ENCODE measurements at places on chromosomes 13 and 19.

DNA sequence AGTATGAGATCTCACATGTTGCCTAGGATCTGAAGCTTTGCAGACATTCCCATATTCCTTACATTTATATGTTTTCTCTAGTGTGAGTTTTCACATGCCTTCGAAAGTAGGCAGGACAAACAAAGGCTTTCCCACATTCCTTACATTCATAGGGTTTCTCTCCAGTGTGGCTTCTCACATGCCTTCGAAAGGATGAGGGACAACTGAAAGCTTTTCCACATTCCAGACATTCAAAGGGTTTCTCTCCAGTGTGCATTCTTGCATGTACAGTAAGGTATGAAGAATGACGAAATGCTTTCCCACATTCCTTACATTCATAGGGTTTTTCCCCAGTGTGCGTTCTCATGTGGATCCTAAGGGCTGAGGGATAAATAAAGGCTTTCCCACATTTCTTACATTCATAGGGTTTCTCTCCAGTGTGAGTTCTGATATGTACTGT, 14.2 kb downstream of the ZNF699 start:
- no peak for DNase-seq

DNA sequence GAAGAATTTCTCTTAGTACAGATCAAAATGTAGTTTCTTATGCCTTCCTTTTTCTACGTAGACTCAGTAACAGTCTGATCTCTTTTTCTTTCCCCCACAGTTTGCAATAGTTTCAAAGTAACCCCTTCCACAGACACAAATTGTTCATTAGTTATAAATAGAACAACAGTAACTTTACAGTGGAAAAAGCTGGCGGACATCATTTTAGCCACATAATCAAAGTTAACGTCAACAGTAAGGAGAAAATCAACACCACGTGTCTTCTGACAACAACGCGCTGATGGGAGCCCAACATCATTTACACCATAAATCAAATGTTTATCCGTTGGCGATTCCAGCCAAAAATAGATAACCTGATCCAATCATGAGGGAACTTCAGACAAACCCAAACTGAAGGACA, 76.8 kb downstream of the ANKRD10 start:
- no peak for DNase-seq

DNA sequence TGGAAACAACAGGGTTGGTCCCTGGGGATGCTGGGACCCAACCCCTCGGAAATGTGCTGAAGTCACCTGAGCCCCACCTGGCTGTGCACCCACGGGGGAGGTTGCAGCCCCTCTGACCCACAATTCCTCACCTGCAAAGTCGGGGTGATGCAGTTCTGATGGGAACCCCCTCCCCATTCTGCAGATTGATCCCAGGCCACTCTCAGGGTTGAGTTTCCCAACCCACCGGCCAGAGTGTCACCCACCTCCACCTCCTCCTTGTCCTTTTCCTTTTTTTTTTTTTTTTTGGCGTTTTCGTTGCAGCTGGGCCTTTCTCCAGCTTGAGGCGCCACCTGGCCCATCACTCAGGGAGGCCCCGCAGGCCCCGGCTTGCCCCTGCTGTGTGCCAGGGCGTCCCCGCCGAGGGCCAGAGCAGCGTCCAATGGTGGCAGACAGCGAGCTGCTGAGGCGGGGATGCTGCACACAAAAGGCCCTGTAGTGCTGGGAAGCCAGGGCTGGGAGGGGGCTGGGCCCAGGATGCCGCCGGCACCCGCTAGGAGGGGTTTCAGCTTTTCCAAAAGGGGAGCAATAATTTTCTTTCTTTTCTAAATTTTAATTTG, 4.6 kb downstream of the PIK3R2 start:
- DNase-seq = no peak

GRCh38 chr19:38875656-38876395, 2.2 kb downstream of the RINL start:
- no peak for DNase-seq

DNA sequence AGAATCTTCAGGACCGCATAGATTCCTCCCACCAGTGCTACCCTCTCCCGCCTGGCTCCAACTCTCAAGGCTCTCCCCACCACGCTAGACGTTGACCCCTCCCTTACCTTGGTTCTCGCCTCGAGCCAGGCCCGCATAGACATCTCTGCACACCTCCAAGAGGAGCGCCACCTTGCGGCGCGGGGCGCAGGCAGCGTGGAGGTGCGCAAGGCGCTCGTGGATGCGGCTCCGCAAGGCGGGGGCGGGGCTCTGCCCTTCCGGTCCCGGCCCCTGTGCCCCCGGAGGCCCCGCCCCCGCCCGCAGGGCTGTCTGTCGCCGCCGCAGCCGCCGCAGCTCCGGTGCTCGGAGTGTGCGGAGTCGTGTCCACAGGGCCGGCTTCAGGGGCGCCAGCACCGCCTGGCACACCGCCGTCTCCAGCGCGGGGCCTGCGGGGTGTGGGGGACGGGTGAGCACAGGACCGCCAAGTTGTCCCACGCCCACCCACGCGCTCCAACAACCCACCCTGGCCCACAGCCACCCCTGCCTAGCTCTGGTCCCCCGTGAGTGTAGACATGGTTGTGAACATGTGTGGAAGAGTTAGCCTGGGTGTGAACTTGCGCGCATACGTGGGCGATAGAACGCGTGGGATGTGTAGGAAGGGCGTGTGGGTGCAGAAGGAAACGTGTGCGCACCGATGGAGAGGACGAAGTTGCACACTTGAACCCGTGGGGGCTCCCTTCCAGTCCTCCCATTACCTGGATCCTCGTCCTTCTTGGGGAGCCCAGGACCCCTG, 8.1 kb downstream of the RINL start:
- no peak for DNase-seq

DNA sequence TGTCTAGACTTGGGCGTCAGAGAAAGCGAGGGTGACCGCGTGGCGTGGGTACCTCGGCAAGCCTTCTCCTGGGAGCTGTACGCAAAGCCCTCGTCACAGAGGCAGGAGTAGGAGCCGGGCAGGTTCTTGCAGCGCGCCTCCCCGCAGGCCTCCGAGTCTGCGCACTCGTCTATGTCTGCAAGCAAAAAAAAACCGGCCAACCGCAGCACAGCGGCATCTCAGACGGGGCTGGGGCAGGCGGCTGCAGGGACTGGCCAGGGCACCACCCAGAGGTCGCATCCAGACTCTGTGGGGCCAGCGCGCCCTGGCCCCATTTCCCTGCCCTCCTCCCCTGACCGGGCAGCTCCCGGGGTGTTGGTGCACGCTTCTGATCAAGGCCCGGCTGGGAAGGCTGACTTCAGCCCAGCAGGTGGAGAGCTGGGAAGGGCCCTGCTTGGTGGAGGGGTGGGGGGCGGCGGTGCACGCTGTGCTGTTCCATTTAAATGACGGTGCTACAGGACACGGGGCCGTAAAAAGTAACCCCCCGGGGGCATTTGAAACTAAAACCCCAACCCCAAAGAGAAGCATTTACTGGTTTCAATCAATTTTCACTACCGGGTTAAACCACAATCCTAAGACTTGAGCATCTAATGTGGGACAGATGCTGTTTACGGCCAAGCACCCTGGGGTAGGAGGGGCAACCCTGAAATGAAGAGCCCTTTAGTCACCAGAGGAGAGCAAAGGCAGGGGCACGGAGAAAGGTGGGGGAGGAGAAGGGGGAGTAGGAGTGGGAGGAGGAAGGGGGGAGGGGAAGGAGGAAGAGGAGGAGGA, 28.2 kb downstream of the GAS6 start:
- DNase-seq = no peak

- no peak for DNase-seq
These were observed at the start of gene FARSA for GRCh38 chr19:12933287-12934072. FARSA (minus strand) TSS chr19:12933711; CDS start chr19:12933696, 15 bp downstream.

GRCh38 chr13:75985132-75985531, 349.0 kb downstream of the LMO7 start:
- DNase-seq = no peak

GRCh38 chr19:670609-671075, 5.5 kb upstream of the FSTL3 start:
- no peak for DNase-seq

DNA sequence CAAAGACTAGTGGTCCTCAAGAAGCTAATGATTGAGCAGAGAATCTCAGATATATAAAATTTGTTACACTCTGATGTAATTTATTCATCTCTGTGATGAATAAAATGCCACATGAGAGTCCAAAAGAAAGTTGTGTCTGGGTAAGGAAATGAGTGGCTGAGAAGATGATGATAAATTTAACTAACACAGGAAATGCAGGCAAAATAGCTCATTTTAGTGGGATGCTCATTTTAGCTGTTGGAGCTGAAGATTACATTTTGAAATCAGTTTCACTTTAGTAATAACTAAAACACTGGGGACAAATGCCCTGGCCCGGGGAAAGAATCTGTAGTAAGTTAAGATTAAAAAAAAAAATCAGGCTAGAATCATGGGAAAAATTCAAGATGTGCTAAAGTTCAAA, 35.2 kb downstream of the SPRY2 start:
- DNase-seq = no peak

DNA sequence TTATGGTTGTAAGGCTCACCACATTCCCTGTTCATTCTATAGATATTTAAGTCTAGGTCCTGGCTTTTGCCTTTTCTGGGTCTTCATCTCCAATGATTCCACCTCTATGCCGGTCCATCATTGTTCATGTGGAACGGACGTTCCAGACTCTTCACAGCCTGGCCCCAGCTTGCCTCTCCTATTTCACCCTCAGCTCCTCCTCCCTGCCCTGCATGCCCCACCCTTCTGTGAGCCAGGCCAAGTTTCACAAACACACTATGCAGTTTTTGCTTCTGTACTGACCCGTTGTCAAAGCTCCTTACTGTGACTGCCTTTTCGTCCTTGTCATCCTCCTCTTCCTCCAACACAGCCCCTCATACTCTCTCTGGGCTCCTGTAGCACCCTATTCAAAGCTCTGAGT, 31.3 kb downstream of the TEX26 start:
- no peak for DNase-seq

DNA sequence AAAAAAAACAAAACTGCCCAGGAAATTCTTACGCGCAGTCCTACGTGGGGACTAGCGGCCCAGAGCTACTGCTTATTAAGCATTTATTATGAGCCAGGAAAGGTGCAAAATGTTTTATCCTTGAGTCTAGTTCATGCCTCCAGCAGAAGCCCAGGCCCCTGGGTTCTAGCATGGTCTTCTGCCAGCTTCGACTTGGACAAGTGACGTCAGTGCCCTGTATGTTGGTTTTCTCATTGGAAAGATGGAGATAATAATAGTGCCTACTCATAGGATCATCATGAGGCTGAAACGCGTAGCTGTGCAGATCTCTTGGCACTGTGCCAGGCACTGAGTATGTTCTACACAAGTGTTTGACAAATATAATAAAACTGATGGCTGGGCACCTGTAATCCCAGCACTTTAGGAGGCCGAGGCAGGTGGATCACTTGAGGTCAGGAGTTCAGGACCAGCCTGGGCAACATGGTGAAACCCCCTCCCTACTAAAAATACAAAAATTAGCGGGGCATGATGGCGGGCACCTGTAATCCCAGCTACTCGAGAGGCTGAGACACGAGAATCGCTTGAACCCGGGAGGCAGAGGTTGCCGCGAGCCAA, 12.4 kb upstream of the SULT2B1 start:
- no peak for DNase-seq

- DNase-seq = no peak
These were observed 180.2 kb upstream of the TSC22D1 start for GRCh38 chr13:44756276-44756810.

GRCh38 chr13:89382981-89383380, 1711.8 kb downstream of the SLITRK5 start:
- no peak for DNase-seq

DNA sequence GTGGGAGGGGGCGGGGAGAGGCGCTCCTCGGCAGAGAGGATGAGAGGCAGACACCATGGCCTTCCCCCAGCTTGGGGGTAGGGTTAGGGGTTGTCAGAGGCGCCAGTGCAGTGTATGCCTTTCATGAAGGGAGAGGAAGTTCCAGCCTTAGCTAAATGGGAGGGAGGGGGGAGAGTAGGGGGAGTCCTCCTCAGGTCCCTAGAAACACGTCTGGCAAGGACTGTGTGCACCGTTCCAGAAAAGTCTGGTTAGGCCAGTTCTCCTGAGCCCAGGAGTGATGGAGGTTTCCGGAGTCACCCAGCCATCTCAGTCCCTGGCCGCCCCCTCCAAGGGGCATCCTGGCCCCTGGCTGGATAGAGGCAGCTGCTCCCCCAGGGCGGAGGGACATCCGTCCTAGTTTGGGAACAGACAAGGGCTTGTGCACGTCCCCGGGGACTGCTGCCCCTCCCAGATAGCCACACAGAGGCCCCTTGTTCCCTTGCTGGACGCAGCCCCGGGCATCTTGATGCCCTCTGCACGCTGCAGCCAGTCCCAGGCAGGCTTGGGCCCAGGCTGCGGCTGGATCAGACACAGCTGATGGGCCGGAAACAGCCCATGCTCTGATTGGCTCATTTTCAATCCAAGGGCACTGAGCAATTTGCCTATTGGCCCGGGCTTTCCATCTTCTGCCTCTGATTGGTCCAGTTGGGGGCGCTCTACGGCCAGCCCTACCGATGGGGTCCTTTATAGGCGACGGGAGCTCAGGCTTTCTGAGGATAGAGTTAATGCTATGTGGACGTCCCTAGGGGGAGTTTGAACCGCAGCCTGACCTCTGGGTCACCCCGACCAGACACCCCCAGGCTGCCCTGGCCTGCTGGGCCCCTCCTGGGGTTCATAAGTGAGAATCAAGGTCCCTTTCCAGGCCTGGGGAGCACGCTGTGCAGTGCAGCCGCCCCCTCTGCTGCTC, 3.8 kb downstream of the S1PR2 start:
- DNase-seq = no peak

GRCh38 chr13:104920091-104920490, 1615.4 kb downstream of the EFNB2 start:
- DNase-seq = no peak

- no peak for DNase-seq
These were observed 58.7 kb downstream of the SIAH3 start for GRCh38 chr13:45792827-45793303.

GRCh38 chr13:32911506-32911905, 104.7 kb upstream of the KL start:
- peak; percentile 21 for DNase-seq

GRCh38 chr19:9956956-9957355, 20.6 kb upstream of the OLFM2 start:
- DNase-seq = no peak

DNA sequence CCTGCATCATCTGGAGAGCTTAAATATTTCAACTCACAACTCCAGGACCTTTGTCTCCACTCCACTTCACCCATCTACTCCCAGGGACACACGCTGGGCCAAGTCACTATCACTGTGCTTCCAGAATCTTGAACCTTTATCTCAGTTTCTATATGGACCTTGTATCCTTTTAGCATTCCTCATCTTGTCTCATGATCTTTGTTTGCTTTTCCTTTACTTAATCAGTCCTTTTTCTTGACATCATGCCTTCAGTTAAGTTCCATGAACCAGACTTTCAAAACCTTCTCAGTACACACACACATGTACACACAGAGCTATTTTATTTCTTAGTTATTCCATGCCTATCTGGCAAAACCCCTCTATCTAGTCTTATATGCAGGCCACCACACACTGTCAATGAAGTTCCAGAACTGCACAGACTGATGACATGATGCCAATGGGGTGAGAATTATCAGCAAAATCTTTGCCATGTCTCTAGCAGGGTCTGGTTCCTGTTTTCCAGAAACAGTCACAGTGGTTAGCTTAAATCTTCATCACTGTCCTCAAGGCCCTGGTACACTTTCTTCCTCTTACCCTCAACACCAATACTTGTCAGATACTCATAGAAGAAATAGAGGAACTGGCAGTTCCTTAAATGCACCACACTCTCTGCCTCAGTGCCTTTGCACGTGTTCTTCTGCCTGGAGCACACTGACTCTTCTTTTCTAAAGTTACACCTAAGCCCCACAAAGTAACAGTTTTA, 77.6 kb upstream of the STARD13 start:
- DNase-seq = no peak

GRCh38 chr13:101489643-101490405, 37.3 kb downstream of the ITGBL1 start:
- DNase-seq = no peak

- DNase-seq = no peak
These were observed 695 bp downstream of the BST2 start for GRCh38 chr19:17404621-17405249.
